ENCODE measurements at places on chromosomes 4 and X. TPM values are rescaled to one million over a fixed set of nuclear protein-coding genes. Genes with fewer than 3 reads are reported as not detected.

Gene CLOCK
- 11.6 TPM for total RNA-seq

Gene DUX4
- not detected for total RNA-seq

Gene MAGEA2
- total RNA-seq: not detected

GRCh38 chrX:24151513-24151912 lies 2.0 kb downstream of the ZFX start:
- no peak for DNase-seq

GRCh38 chr4:102533904-102534303 lies 32.7 kb downstream of the NFKB1 start:
- DNase-seq: no peak

Gene PAGE2B
- total RNA-seq: not detected

- DNase-seq: no peak
These were observed 241.8 kb upstream of the SMIM31 start for GRCh38 chr4:164512124-164512523.

Gene SLC49A3
- 0.53 TPM for total RNA-seq

DNA sequence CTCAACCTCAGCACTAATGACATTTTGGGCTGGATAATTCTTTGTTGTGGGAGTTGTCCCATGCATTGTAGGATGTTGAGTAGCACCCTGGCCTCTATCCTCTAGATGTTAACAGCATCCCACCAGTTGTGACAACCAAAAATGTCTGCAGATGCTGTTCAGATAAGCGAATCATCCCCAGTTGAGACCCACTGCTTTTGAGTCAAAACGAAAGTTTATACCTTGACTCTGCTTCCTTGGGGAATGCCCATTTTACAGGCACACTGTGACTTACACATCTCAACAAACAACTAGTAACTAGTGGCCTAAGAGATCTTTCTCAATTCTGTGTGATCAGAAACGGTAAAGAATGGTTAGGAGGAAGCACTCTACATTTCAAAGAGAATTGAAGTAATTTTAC lies 37.0 kb downstream of the SEPSECS start:
- no peak for DNase-seq

GRCh38 chr4:162841753-162842152 lies 324.9 kb downstream of the NAF1 start:
- no peak for DNase-seq

Gene MCTS1
- 25.3 TPM for total RNA-seq

DNA sequence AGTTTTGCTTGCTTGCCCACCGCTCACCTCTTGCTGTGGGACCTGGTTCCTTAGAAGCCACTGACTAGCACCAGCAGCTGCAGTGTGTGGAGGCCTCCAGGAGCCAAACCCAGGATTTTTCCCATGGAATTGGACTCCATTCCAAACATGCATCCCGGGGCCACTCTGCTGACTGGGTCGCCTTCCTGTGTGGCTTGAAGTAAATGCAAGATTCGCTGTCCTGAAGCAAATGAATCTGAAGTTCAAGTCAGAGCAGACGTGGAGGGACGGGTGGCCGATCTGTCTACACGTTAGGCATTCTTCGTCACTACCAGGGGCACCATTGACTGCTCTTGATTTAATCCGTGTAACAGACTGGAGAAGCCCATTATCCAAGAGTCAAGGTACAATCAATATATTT lies 109.0 kb downstream of the SHOX start:
- no peak for DNase-seq
